ENCODE measurements at places on chromosomes 1 and 21.

DNA sequence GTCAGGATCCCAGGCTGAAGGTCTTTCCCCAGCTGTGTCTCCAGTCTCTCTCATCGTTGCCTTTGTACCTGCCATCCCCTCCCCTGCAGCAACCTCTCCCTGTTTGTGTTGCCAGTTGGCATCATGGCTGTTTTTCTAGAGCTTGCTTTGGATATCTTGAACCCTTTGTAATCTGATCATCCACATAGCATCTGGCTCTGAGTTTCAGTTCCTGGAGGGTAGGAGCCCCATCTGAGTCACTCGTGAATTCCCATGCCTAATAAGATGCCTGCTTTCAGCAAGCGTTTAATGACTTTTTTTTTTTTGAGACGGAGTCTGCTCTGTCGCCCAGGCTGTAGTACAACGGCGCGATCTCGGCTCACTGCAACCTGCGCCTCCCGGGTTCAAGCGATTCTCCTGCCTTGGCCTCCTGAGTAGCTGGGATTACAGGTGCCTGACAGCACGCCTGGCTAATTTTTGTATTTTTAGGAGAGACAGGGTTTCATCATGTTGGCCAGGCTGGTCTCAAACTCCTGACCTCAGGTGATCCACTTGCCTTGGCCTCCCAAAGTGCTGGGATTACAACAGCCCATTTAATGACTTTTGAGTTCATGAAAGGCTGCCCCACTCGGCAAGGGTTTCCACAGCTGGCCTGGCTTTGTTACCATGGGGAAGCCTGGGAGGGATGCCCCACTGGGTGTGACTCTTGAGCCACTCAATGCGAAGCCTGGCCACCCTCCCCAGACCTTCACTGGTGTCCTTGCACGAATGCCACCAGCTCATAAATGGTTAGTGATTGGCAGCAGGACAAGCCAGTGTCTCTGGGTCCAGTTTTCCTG, 11.9 kb downstream of the ALPL start:
- H3K36me3 ChIP-seq = no peaks in the 10 kb centered on the region
- H3K4me1 ChIP-seq = peaks cover 6% of the 10 kb centered on the region
- H3K4me3 ChIP-seq = no peak overlapping the region
- peak; percentile 20 for DNase-seq
- H3K27me3 ChIP-seq = peaks cover 15% of the 10 kb centered on the region

- H3K27me3 ChIP-seq = peaks cover 5% of the 10 kb centered on the region
- H3K4me1 ChIP-seq = no peaks in the 10 kb centered on the region
- H3K36me3 ChIP-seq = no peaks in the 10 kb centered on the region
- no peak overlapping the region for H3K4me3 ChIP-seq
These were observed 47.4 kb upstream of the C21orf91 start for GRCh38 chr21:17866590-17866989.

- H3K27ac ChIP-seq = no peak overlapping the region
- H3K36me3 ChIP-seq = no peaks in the 10 kb centered on the region
- 0 out of 2 replicates have a peak, but pooled peaks cover 6% of the 10 kb centered on the region for H3K27me3 ChIP-seq
- H3K4me3 ChIP-seq = peak overlapping the region; percentile 90
- H3K4me1 ChIP-seq = peaks cover 47% of the 10 kb centered on the region
These were observed 1.4 kb downstream of the NCAM2 start for GRCh38 chr21:20999659-21000058.

DNA sequence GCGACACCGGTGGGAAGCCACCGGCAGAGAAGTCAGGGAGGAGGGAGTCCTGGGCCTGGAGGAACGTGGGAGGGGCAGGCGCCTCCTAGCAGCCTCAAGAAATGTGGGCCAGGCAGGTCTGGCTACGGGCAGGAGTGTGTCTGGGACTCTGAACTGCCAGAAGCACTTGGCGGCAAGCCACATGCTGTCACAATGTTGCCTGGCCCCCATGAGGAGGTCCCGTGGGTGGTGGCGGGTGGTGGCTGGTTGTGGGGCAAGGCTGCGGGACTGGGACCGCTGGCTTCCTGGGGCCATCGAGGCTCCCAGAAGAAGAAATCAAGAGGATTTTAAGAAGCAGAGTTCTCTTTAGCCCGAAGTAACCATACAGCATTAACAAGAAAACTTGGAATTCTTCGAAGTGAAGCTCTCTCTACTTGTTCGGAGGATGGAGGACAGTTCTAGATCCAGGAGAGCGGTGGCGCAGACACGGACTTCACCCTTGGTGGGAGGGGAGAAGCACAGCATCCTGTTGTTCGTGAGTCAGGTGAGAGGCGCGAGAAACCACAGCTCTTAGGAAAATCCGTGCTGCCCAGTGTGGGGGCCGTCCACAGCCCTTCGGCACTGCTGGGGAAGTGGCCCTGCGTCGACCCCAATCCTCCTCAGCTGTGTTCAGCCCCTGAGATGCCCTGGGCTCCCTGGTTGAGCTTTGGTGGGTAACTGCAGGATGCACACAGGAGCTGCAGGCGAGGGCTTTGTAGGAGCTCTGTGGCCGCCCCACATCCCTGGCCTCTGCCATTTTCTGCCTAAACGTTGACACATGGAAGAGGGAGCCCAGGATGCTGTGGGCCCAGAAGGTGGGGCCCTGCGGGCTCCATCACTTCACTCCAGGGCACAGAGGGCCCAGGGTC, 12.4 kb downstream of the SKI start:
- peaks cover 4% of the 10 kb centered on the region for H3K27me3 ChIP-seq
- H3K27ac ChIP-seq = no peak overlapping the region
- H3K36me3 ChIP-seq = peaks cover 9% of the 10 kb centered on the region
- no peak for DNase-seq
- H3K4me3 ChIP-seq = no peak overlapping the region

GRCh38 chr1:196951711-196952394, 8.3 kb downstream of the CFHR2 start:
- no peak overlapping the region for H3K4me3 ChIP-seq
- peak; percentile 1 for DNase-seq
- no peak overlapping the region for H3K27ac ChIP-seq
- no peaks in the 10 kb centered on the region for H3K36me3 ChIP-seq
- no peaks in the 10 kb centered on the region for H3K27me3 ChIP-seq

- DNase-seq = no peak
- H3K36me3 ChIP-seq = no peaks in the 10 kb centered on the region
- no peak overlapping the region for H3K27ac ChIP-seq
- H3K27me3 ChIP-seq = no peaks in the 10 kb centered on the region
- H3K4me1 ChIP-seq = no peaks in the 10 kb centered on the region
These were observed 819.3 kb downstream of the BRINP3 start for GRCh38 chr1:189658381-189658780.

DNA sequence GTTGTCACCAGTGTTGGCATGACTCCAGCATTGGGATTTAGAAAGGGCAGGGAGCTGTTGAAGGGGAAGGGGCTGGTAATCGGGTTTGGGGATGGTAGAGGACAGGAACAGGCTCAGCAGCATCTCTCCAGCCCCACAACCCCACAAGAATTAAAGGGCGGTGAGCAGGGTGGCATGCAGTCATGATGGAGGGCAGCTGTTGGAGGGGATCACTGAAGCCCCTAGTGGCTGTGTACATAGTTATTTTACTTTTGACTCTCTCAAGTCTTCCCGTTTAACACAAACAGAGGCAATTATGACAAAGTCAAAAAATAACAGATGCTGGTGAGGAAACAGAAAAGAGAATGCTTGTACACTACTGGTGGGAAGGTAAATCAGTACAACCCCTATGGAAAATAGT, 213.8 kb downstream of the URB2 start:
- no peak overlapping the region for H3K4me3 ChIP-seq
- no peak for DNase-seq
- H3K27ac ChIP-seq = no peak overlapping the region
- no peaks in the 10 kb centered on the region for H3K36me3 ChIP-seq

DNA sequence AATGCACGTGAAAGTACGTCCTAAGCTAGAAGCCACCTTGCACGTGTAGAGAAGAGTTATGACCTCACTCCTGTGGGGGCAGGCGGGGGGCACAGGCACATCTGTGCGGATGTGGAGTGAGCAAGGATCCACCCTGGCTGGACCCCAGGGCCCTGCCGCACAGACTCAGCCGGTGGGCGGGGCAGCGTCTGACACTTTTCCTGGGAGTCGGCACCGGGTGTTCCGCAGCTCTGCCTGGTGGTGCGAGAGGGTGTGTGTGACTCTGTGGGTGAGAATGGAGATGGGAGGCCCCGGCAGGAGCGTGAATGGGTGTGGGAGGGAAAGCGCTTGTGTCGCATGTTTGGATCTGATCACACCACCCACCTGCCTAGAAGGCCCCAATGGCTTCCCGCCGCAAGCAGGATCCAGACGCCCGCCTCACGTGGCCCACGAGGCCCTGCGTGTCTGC, 29.5 kb downstream of the RAP1GAP start:
- H3K27ac ChIP-seq = no peak overlapping the region
- H3K4me3 ChIP-seq = no peak overlapping the region
- DNase-seq = no peak

DNA sequence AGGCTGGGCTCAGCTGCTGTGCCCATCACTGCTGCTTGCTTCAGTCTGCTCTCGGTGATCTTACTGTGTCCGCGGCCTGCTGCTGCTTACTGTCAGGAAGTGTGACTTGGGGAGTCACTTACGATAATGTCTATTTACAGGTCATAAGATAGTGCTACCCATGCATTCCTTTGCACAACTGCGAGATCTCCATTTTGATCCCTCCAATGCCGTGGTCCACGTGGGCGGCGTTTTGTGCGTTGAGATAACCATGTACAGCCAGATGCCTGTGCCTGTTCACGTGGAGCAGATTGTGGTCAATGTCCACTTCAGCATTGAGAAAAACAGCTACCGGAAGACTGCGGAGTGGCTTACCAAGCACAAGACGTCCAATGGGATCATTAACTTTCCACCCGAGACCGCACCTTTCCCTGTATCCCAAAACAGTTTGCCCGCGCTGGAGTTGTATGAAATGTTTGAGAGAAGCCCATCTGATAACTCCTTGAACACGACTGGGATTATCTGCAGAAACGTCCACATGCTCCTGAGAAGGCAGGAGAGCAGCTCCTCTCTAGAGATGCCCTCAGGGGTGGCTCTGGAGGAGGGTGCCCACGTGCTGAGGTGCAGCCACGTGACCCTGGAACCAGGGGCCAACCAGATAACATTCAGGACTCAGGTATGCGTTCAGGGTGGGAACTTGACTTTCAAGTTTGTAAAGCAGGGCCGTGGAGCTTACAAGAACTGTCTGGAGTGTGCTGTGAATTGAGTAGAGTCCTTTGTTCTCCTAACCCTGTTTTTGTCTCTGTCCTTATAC, 24.4 kb upstream of the PWP2 start:
- H3K4me3 ChIP-seq = no peak overlapping the region
- no peak overlapping the region for H3K27ac ChIP-seq
- no peaks in the 10 kb centered on the region for H3K4me1 ChIP-seq
- H3K36me3 ChIP-seq = peaks cover 26% of the 10 kb centered on the region
- no peak for DNase-seq

- no peaks in the 10 kb centered on the region for H3K27me3 ChIP-seq
- no peaks in the 10 kb centered on the region for H3K36me3 ChIP-seq
- H3K4me1 ChIP-seq = peaks cover 10% of the 10 kb centered on the region
- no peak overlapping the region for H3K27ac ChIP-seq
These were observed 1141.6 kb downstream of the KCNT2 start for GRCh38 chr1:195466639-195467038.

DNA sequence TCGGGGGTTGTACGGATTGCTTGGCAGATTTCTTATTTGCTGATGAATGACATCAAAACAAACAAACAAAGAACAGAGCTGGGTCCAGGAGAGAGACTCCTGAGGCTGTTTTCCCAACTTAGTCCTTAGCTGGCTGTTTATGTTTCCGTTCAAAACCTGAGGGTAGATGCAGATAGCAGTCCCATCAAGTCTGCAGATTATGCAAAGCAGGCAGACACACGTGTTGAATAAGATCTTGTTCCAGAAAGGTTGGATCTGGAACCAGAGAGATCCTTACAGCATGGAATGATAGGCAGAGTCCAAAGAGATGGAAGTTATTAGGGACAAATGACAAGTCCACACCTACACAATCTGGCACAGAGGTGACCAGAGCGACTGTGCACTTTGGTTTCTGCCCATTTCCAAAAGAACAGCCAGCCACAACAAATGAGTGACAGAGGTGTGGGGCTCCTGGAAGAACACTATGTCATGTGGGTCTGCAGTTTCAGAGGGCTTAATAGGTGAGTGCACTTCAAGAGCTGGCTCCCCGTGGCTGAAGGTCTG, 65.5 kb downstream of the MAN1C1 start:
- H3K27ac ChIP-seq = no peak overlapping the region
- peaks cover 63% of the 10 kb centered on the region for H3K27me3 ChIP-seq
- no peaks in the 10 kb centered on the region for H3K36me3 ChIP-seq
- H3K4me1 ChIP-seq = no peaks in the 10 kb centered on the region
- no peak overlapping the region for H3K4me3 ChIP-seq
- no peak for DNase-seq

GRCh38 chr1:70033266-70033873, 172.0 kb downstream of the LRRC40 start:
- no peaks in the 10 kb centered on the region for H3K36me3 ChIP-seq
- no peaks in the 10 kb centered on the region for H3K4me1 ChIP-seq
- no peak for DNase-seq
- peaks cover 4% of the 10 kb centered on the region for H3K27me3 ChIP-seq

- peak overlapping the region; percentile 79 for H3K27ac ChIP-seq
- peaks cover 52% of the 10 kb centered on the region for H3K4me1 ChIP-seq
- H3K4me3 ChIP-seq = peak overlapping the region; percentile 58
These were observed 11.4 kb downstream of the DOCK7 start for GRCh38 chr1:62676611-62677356.

GRCh38 chr1:218367118-218367517, 22.0 kb downstream of the TGFB2 start:
- no peaks in the 10 kb centered on the region for H3K27me3 ChIP-seq
- no peak overlapping the region for H3K27ac ChIP-seq
- H3K36me3 ChIP-seq = 0 out of 2 replicates have a peak, but pooled peaks cover 13% of the 10 kb centered on the region

DNA sequence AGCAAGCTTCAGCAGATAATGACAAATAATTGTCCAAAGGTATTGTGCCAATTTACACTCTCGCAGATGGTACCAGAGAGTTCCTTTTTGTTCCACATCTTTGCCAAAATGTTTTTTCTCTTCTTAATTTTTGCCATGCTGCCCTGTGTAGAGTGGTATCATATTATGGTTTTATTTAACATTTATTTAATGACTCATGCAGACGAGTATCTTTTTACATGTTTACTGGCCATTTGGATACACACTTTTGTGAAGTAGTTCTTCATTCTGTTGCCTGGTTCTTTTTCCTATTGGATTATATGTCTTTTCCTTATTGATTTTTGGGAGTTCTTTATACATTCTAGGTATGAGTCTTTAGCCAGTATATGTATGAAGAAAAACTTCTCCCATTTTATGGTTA, 151.1 kb downstream of the PCNX2 start:
- no peak for DNase-seq
- H3K27me3 ChIP-seq = no peaks in the 10 kb centered on the region
- no peak overlapping the region for H3K4me3 ChIP-seq
- H3K27ac ChIP-seq = no peak overlapping the region
- no peaks in the 10 kb centered on the region for H3K4me1 ChIP-seq

Measured in HFFc6 (cell line).